Activated CD4-positive, CD25-positive, alpha-beta regulatory T cell (primary cell): ENCODE measurements at places on chromosomes 6 and 20.

GRCh38 chr6:169619650-169620049 is 82.2 kb downstream of the WDR27 start:
- no peak for DNase-seq

GRCh38 chr6:151738960-151739359 is 68.5 kb upstream of the ESR1 start:
- DNase-seq = no peak

- DNase-seq = no peak
These were observed 318.6 kb downstream of the PRKN start for GRCh38 chr6:162408826-162409535.

DNA sequence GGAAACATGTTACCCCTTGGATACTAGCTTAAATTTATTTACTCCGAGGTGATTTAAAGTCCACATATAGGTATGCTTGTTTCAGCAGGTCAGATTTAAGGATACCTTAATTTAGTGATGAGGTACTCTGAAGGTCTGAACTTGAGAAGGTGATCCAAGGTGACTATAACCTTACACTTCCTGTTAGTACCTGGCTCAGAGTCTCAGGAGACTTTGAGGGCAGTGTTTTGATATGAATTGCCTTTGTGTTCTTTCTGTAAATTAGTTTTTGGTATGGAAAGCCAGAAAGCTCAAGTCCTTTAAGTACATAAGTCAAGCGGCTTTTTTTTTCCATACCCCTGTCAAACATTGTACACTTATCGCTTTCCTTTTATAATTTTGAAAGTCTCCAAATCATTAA is 489.0 kb downstream of the CDKAL1 start:
- DNase-seq = no peak

GRCh38 chr6:74749211-74750147 is 456.4 kb downstream of the COL12A1 start:
- DNase-seq = no peak

GRCh38 chr6:141105481-141105880 is 1027.2 kb upstream of the GJE1 start:
- DNase-seq = no peak

DNA sequence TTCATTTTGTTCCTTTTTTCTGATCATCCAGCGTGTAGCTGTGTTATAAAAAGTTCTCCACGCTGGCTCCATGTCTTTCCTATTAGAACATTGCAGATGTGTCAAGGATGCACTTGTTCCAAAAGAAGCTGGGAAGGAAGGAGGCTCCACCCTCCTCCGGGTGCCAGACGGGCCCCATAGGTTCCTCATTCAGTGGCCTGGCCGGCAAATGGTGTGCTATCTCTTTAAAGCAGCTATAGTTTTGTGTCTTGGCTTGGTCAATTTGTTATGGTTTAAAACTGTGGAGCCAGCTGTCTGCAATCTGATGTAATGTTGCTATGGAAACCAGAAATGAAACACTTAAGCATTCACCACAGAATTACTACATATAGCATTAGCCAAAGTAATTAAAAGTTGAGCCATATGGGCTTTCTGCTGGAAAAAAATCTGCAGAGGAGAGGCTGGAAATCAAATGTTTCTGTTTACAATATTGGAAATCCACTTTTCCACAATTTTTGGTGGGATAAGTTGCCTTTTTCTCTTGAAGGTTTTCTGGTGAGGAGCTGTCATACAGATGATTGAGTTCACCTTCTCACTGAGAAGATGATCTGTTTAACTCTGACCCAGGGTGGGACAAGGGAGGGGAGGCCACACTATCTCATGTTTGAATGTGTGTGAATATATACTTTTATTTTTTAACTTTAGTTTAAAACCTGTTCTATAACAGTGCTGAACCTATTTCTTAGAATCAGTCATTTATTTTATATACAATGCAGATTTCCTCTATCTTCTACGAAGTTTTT is 167.4 kb downstream of the SASH1 start:
- DNase-seq = no peak

- no peak for DNase-seq
These were observed 1.1 kb downstream of the ESR1 start for GRCh38 chr6:151808371-151809241.

DNA sequence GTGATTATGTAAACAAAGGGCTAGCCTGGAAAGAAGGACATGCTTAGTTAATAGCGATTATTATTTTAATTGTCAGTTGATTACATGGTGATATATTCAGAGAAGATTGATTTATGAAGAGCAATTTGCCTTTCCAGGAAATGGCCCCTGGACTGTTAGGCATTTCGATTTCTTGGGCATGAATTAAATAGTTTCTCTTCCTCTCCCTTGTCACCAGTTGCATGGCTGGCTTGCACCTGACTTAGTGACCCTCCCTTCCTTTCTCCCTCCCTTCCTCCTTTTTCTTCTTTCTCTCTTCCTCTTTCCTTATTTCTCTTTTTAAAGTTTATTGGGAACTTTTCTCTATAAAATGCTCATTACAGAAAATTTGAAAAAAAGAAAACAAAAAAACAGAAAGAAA is 235.4 kb downstream of the CDC5L start:
- no peak for DNase-seq
